ENCODE measurements at places on chromosomes 1 and 21.

DNA sequence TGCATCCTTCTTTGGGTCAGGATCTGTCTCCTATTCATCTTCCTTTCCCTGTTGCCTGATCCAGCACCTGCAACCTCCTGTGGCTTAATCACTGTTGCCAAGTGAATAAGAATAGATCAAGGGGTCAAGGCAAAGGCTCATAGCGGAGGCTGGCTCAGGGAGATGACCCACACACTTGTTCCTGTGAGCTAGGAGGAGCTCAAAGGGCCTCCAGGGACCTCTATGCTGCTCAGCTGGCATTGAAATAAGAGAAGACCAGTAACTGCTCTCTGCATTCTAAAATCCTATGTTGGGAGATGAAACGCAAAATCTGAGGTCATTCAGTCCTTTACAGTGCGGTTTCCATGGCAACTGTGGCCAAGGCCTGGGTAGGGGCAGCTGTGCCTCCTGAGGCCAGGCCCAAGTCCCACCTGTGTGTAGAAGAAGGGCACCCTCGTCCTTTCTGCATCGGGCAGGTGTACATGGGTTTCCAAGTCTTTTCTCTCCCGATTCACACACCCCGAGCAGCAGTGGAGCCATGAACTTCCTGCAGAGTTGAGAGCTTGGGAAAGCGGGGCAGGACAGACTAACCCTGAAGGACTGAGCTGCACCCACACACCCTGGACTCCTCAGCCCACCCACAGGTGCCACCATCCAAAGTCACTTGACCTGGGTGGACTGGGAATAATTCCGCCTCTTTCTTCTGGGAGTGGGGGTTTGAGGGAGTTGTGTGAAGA, 27.8 kb upstream of the STUM start:
- DNase-seq, result no peak

GRCh38 chr1:235296729-235297128, 31.2 kb downstream of the ARID4B start:
- DNase-seq, result no peak

DNA sequence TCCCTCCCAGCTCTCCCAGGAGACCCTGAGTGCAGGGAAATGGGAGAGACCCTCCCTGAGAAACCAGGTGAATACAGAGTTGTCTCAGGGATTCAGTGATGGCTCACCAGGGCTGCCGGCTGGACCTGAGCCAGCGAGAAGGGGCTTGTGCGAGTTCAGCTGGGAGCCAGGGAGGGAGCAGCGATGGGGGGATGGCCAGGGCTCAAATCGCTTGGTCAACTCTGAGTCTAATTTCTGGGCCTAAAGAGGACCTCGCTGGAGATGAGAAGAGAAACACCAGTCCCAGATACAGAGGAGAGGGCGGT, 6.5 kb downstream of the FCGR2A start:
- no peak for DNase-seq

DNA sequence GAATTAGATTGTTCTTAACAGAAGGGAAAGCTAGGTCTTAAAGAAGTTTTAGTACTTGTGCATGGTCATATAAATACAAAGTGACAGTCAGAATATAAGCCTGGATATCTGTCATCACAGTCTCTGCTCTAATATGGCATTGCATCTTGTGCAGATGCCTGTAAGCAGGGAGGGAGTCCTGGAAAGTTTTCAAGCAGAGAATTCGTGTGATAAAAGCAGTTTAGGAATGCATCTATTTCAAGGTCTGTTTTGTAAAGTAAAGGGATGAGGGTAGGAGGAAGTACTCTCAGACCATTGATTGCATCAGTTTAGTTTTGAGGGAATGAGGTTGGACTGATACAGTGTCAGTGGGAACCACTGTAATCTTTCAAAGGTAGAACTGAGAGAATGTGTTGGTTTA, 30.6 kb downstream of the IARS2 start:
- no peak for DNase-seq

DNA sequence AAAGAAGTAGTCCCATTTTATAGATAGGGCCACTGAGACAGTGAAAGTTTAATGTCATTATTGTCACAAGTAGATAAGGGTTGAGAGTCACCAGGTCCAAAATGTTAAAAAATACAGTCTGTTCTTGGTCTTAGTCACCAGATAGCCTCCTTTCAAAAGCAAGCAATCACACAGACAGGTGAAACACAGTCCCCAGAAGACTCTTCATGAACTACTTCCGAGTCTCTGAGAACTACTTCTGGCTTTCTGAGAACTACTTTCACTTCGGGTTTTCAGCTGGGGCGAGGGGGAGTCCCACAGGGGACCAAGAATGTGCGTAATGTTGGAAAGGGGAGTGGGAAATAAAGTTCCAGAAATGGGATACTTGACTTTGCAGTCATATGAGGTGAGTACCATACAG, 143.2 kb downstream of the HHIPL2 start:
- no peak for DNase-seq

- DNase-seq, result no peak
Observed at GRCh38 chr1:30194741-30195423, 528.5 kb downstream of the MATN1 start.

GRCh38 chr1:169588112-169588511, 1.8 kb upstream of the F5 start:
- no peak for DNase-seq

- DNase-seq, result no peak
Observed at GRCh38 chr1:198934426-198934825, 295.6 kb downstream of the PTPRC start.

DNA sequence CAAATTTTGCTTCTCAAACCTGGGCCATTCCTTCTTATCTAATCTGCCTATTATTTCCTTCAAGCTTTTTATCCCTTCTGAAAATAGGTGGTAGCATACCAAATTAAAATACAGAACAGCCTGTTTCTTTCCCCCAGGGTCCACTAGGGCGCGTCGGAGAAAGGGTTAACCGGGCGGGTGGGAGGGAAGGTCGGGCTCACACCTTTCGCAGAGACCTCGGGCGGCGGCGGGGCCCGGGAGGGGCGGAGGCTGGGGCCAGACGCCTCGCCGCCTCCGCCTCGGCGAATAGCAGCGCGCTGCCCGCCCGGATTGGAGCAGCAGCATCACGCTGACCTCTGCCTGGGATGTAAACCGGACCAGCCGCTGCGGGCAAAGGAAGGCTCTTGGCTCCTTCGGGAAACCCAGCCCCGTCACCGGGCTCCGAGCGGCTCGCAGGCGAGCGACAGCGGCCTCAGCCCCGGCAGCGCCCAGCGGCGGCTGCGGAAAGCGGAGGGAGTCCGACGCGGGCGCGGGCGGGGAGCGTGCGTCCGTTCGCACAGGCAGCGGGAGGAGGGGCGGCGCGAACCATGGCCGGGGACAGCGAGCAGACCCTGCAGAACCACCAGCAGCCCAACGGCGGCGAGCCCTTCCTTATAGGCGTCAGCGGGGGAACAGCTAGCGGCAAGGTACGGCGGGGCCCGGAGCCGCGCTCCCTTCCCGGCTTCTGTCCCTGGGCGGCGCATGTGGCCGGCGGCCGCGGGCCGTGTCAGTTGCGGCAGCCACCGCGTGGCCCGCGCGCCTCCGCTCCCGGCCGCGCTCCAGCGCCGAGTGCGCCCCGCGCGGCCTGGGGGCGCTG, at the start of gene UCK2:
Gene UCK2, plus strand, starts transcription at position 347 of the 835 bp plus-strand sequence. Its CDS starts 220 bp downstream, at position 567.
- peak; percentile 89 for DNase-seq

DNA sequence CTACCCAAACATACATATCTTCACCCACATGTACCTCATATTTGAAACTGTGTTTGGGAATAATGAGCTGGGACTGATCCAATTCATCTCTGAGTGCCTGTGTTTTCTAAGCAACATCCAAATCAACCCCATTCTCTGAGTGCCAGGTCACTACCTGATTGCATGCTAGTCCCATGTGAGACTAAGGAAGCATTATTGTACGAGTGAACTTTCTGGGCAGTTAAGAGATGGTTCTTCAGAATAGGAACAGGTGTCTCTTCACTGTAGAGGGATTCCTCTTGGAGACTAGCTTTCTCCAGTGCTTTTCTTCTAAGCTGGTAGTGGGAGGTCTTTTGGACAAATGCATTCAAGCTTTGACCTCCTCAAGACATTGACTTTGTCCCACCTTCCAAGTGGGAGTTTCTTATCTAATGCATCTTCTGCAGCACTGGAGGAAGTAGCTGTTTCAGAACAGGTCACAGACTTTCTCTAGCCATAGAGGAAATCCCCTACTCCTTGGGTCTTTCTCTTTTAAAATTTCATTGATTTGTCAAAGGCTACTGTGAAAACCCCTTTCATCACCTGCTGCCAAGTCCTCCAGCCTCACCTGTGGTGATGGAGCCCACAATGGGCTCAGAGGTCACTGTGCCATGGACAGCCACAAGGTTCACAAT, 172.0 kb upstream of the KIAA0040 start:
- no peak for DNase-seq

DNA sequence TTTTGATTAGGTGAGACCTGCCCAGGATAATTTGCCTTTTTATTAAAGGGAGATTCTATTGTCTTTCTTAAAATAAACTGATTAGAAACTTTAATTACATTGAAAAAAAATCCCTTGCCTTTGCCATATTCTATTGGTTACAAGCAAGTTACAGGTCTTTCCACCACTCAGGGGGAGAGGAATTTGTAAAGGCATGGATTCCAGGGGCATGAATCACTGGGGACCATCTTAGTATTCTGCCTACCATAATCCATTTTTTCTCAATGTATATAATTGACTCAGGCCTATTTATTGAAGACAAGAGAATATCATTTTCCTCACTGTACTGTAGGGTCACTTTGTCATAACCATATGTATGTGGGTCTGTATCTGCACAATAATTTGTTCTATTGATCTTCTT, 124.3 kb upstream of the PDE4B start:
- no peak for DNase-seq

DNA sequence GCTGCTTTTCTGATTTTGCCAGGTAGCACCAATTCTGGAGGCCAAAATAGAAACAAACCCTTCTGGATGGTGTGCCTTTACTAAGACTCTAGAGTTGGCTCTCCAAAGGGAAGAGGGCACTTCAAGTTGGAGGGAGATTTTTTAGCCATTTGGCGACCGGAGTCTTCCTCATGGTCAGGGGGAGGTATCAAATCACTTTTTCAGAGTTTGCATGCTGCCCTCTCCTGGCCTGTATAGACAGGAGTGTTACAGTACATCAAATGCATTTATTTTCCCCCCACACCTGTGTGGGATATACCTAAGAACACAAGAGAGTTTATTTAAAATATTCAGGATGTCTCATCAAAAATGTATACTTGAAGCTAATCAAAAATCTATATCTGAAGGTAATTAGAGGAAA, 3.2 kb downstream of the GREM2 start:
- peak; percentile 38 for DNase-seq

- DNase-seq, result no peak
Observed at GRCh38 chr1:30538993-30539867, 184.2 kb downstream of the MATN1 start.

- DNase-seq, result no peak
Observed at GRCh38 chr1:19416145-19416544, 69.2 kb downstream of the CAPZB start.

- DNase-seq, result peak; percentile 94
Observed at GRCh38 chr21:41678016-41678923, 88.6 kb downstream of the RIPK4 start.

DNA sequence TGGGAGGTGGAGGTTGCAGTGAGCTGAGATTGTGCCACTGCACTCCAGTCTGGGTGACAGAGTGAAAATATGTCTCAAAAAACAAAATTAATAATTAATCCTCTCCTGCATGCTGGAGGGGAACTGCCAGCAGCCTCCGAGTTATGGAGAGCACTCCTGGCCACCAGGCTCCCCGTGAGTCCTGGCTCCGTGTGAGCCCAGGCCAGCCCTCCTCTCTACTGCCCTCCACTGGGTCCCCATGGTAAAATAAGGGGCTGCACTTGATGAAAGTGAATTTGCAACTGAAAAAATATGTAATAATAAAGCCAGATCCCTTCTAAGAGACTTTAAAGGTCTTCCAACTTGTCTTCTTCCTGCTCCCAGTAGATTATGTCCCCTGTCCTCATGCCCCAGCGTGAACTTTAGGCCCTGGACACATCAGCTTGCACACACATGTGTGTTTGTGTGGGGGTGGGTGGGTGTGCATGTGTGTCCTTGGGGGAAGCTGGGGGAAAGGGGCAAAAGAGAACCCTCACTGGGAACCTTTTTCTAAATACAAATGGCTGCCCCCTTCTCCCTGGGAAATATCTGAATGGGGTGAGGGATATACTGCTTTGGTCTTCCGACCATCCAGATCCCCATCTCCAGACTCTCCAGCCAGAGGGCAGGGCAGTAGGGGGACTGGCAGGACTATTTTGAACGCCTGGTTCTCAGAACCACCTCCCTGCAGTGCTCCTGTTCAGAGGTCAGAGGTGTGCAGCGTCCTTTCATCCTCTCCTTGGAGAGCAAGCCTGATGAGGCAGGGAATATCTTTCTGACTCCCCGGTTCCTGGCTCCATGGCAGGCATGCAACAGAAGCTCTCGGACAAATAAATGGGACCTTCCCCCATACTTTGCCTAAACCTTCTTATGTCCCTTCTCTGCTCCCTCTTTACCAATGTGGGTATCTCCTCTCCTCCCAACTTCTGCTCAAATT, 26.2 kb downstream of the NEK2 start:
- DNase-seq, result peak; percentile 68

GRCh38 chr1:102191723-102192122, 195.0 kb upstream of the OLFM3 start:
- peak; percentile 36 for DNase-seq

DNA sequence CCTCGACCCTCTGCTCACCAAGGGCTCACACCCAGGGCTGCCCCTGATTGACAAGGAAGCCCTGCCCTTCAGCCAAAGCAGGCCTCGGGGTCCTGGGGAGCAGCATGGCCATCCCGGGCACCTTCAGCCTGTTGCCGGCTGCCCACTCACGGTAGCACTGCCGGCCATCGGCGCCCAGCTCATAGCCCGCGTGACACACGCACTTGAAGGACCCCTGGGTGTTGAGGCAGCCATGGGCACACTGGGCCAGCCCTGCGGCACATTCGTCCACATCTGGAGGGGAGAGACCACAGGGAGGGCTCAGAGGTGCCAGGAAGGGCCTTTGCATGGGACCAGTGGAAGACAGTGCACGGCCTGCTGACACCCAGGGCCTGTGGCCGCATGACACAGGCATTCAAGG, 57.4 kb downstream of the ARHGEF16 start:
- DNase-seq, result no peak

DNA sequence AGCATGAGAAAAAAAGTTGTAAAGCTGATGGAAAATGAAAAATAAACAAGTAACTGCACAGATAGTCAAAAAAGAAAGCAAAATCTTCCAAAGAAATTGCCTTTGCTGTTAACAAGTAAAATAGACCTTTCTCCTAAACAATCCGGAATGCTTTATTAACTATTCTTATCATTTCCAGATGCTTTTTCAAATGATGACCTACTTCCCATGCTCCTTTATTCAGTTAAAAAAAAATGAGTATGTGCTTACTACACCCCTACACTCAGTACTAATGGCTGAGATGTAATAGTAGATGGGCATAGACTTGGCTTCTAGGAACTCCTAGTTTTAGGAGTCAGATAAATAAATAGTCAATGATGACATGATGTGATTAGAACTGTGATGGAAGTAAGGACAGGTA, 108.5 kb downstream of the NIBAN1 start:
- DNase-seq, result no peak
